Right atrium auricular region (tissue), 2 donors: ENCODE measurements at places on chromosomes 1 and 21.

GRCh38 chr1:31396633-31397351, 16.2 kb upstream of the SERINC2 start:
- no peaks in the 10 kb centered on the region for H3K36me3 ChIP-seq
- no peaks in the 10 kb centered on the region for H3K27me3 ChIP-seq
- no peak for DNase-seq
- H3K27ac ChIP-seq: no peak overlapping the region
- H3K4me3 ChIP-seq: no peak overlapping the region

- H3K27ac ChIP-seq: no peak overlapping the region
- DNase-seq: no peak
- no peaks in the 10 kb centered on the region for H3K36me3 ChIP-seq
These were observed 263.6 kb upstream of the USP24 start for GRCh38 chr1:55478742-55479141.

- no peak overlapping the region for H3K27ac ChIP-seq
- no peaks in the 10 kb centered on the region for H3K4me1 ChIP-seq
- H3K27me3 ChIP-seq: no peaks in the 10 kb centered on the region
- H3K36me3 ChIP-seq: no peaks in the 10 kb centered on the region
- DNase-seq: no peak
These were observed 251.6 kb downstream of the AKT3 start for GRCh38 chr1:243598433-243598832.

DNA sequence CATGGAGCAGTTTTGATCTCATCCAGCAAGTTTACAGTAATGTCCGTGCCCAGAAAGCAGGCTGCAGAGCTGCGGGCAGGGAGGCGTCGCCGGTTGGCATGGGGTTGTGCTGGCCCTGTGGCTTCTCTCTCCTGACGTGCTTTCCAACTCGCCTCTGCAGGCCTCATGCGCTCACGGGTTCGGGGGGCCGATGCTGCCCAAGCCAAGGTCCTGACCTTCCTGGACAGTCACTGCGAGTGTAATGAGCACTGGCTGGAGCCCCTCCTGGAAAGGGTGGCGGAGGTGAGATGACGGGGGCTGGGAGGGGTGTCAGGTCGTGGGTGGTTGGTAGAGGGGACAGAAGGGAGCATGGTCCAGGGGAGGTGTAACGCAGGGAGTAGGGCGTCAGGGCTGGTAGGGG, 176.1 kb downstream of the GALNT2 start:
- peaks cover 8% of the 10 kb centered on the region for H3K36me3 ChIP-seq
- H3K27ac ChIP-seq: no peak overlapping the region
- H3K27me3 ChIP-seq: no peaks in the 10 kb centered on the region
- DNase-seq: peak; percentile 11

- H3K4me3 ChIP-seq: no peak overlapping the region
- no peak for DNase-seq
- H3K27me3 ChIP-seq: no peaks in the 10 kb centered on the region
- H3K36me3 ChIP-seq: no peaks in the 10 kb centered on the region
- no peak overlapping the region for H3K27ac ChIP-seq
These were observed 193.2 kb upstream of the PLXNA2 start for GRCh38 chr1:208437401-208437800.

GRCh38 chr1:180494370-180494769, 8.0 kb downstream of the ACBD6 start:
- H3K4me1 ChIP-seq: peaks cover 4% of the 10 kb centered on the region
- no peaks in the 10 kb centered on the region for H3K36me3 ChIP-seq
- DNase-seq: no peak
- H3K27ac ChIP-seq: no peak overlapping the region
- H3K4me3 ChIP-seq: no peak overlapping the region

DNA sequence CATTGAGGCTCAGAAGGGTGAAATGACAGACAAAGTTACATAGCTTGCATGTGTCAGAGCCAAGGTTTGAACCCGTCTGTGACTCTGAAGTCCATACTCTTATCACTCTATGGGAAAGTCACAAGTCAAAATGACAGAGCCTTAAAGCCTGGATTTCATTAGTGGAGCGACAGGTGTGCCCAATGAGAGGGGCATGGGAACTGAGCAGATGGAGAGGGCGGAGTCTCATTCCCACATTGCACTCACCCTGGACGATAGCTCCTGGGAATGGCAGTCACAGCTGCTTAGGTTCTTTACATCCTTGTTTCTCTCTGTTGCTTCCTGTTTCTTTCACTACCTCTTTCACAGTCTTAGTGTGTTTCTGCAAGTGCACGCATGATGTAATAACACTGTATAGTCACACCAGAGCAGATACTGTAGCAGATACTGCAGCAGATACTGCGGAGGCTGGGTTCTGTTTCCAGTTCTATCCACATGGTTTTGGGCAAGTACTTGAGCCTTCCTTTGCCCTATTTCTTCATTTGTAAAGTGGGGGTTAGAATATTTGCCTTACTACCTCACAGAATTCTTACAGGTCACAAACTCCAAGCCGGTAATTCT, 127.2 kb downstream of the ZSCAN20 start:
- no peak overlapping the region for H3K4me3 ChIP-seq
- no peak overlapping the region for H3K27ac ChIP-seq
- H3K4me1 ChIP-seq: no peaks in the 10 kb centered on the region
- no peaks in the 10 kb centered on the region for H3K27me3 ChIP-seq
- no peak for DNase-seq

DNA sequence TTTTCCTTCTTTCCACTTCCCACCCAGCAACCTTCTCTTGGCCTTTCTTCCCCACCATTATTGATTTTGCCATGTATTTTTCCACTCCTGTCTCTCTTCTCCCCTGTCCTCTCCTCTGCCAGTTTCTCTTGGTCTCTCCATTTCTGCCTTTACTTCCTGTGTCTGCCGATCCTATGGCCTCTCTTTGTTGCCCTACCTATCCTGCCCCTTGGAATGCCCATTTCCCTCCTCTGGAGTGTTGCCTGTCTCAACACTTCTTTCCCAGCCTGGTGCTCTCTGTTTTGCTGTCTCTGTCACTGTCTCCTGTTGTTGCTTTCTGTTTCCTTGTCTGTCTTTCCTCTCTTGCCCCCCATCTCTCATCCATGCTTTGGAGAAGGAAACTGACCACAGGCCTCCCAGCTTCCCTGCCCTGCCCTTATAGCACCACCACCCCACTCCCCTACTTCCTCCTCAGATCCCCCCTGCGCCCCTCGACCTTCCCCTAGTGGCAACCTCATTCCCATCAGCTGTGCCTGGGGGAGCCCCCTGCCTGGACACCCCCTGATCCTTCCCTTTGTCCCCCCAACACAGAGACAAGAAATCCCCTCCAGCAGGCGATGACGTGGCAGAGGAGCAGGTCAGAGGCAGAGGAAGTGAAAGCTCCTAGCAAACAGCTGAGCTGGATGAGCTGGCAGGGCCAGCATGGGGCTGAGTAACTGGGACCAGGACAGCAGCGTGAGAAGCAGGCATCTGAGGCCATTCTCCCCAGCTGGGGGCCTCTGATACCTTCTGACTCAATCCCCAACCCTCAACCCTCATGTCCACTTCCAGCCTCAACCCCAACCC, 6.6 kb upstream of the ETV3L start:
- H3K27ac ChIP-seq: no peak overlapping the region
- no peaks in the 10 kb centered on the region for H3K36me3 ChIP-seq
- peak; percentile 65 for DNase-seq
- H3K4me3 ChIP-seq: no peak overlapping the region

- no peaks in the 10 kb centered on the region for H3K36me3 ChIP-seq
- no peak overlapping the region for H3K4me3 ChIP-seq
- no peaks in the 10 kb centered on the region for H3K27me3 ChIP-seq
- no peak overlapping the region for H3K27ac ChIP-seq
- DNase-seq: no peak
These were observed 216.8 kb downstream of the CTH start for GRCh38 chr1:70627910-70628309.

GRCh38 chr1:153667439-153667838, 3.4 kb downstream of the ILF2 start:
- no peaks in the 10 kb centered on the region for H3K27me3 ChIP-seq
- H3K4me3 ChIP-seq: no peak overlapping the region
- no peak overlapping the region for H3K27ac ChIP-seq
- H3K36me3 ChIP-seq: peaks cover 69% of the 10 kb centered on the region
- H3K4me1 ChIP-seq: peaks cover 20% of the 10 kb centered on the region
- DNase-seq: no peak

DNA sequence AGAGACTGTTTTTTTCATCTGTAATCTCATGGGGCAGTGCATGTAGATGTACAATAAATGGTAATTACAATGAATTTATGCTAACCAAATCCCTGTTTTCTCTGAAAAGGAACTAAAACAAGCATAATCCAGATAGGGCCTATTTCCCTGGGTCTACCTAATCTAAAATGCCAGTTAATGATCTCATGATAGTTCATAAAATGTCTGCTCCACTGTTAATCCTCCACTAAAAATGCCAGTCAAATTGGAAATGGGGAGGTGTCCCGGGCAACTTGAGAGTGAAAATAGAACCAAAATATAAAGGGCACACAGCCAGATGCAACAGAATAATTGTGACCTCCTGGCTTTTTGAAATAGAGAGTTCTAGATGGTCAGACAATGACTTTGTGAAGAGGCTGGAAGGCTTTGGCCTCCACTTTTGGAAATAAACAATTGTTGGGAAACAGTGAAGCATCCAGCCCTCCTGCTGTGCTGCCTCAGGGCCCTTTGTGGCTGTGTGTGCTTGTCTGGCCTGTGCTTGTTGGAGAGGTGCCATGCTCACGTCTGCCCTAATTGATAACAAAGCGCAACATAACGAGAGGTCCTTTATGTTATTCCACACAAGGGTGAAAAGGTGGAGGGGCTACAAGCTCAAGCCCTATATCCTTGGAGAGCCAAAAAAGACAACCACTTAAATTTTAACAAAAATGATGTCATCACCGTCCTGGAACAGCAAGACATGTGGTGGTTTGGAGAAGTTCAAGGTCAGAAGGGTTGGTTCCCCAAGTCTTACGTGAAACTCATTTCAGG, 97.7 kb downstream of the ATP5PO start:
- H3K27ac ChIP-seq: no peak overlapping the region
- H3K4me3 ChIP-seq: no peak overlapping the region
- no peaks in the 10 kb centered on the region for H3K27me3 ChIP-seq
- peaks cover 8% of the 10 kb centered on the region for H3K4me1 ChIP-seq
- H3K36me3 ChIP-seq: peaks cover 47% of the 10 kb centered on the region

DNA sequence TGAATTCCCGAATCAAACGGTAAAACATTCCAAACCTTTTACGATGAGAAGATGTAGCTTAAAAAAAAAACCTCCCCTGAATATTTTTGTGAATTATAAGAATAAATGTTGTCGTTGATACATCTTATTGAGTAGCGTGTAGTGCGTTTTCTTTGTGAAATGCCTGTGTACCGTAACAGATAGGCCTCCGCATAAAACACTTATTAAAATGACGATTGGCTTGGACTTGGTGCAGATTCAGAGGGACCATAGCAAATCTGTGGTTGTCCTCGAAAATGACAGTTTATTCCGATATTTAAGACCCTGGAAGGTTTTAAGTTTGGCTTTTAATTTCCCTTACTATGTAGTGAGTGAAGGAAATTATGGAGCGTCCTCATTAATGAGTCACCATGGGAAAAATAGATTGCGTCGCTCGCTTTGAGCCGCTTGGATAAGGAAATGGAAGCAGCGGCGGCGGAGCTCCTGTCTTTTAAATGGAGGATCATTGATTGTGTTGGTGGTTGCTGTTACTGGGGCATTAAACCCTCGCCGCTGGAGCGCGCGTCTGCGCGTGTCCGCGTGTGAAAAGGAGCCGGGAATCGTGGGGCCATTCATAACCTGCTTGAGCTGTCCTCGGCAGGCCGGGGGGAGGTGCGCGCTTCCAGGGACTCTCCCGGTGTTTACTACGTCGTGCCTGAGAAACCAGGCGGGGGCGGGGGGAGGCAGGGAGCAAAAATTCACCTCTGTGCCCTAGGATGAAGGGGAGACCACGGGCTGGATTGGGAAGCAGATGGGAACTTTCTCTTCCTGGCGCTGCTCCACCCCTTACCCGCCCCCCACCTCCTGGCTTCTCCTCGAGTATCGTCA, 1.6 kb downstream of the SPEN start:
- peak overlapping the region; percentile 98 for H3K27ac ChIP-seq
- DNase-seq: peak; percentile 90

GRCh38 chr1:227744668-227745067, 9.4 kb downstream of the SNAP47 start:
- no peaks in the 10 kb centered on the region for H3K27me3 ChIP-seq
- H3K4me3 ChIP-seq: no peak overlapping the region

DNA sequence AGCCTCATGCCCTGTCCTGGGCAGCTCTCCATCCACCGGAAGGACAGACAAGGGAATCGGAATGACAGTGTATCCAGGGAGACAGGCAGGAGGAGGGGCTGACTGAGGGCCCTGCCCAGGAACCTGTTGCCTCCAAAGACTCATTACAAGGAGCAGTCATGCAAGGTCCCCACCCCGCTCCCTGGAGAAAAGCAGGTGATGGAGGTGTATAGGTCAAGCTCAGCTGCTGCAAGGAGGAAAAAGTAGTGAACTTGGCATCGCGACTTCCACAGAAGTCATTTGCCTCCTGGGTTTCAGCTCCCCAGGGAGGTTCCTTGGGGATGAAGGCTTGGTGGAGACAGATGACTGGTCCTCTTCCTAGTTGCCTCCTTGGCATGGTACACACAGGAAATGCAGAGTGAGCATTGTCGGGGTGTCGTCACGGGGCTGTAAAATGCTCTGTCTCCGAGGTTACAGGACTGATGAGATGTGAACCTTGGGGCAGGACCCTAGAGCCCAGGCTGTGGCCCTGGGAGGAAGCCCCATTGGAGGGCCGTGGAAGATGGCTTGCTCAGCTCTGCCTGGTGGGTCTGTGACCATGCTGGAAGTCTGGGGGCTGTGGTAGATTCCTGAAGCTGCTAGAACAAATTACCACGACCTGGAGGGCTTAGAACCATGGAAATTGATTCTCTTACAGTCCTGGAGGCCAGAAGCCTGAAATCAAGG, 219.6 kb upstream of the C1orf174 start:
- no peaks in the 10 kb centered on the region for H3K36me3 ChIP-seq
- H3K27me3 ChIP-seq: no peaks in the 10 kb centered on the region
- no peak overlapping the region for H3K4me3 ChIP-seq
- no peak for DNase-seq
- H3K4me1 ChIP-seq: no peaks in the 10 kb centered on the region

- H3K4me1 ChIP-seq: no peaks in the 10 kb centered on the region
- peak overlapping the region; percentile 95 for H3K27ac ChIP-seq
- peak overlapping the region; percentile 95 for H3K4me3 ChIP-seq
- H3K27me3 ChIP-seq: no peaks in the 10 kb centered on the region
These were observed 511 bp upstream of the SNX27 start for GRCh38 chr1:151611288-151611790.

DNA sequence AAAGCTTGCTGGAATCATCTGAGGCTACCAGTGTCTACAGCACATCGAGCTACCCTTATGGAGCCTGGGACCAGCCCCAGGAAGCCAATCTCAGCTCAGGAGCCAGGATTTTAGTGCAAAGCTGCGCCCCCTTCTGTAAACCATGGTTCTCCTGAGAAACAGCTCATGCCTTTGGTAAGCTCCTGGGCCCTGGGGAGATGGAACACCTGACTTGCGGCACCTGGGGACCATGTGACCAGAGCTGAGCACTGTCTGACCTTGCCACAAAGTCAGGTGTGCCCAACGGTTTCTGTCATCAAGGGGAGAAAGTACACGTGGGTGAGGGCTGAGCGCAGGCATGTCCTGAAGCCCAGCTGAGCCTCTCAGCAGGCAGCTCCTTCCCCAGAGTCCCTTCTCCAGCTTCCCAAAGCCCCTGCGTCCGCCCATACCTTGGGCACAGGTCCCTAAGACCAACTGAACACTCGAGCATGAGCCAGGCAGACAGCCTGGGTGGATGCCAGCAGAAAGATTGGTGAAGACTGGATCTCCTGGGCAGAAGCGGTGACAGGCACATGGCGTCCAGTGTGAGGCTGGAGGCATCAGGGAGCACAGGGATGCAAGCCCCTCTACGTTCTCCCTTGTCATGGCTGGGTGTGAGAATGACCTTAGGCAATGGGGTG, 57.9 kb upstream of the TENT5B start:
- no peak overlapping the region for H3K27ac ChIP-seq
- DNase-seq: no peak
- H3K4me3 ChIP-seq: no peak overlapping the region
- H3K27me3 ChIP-seq: no peaks in the 10 kb centered on the region
- H3K36me3 ChIP-seq: no peaks in the 10 kb centered on the region
